Foreskin fibroblast (primary cell): ENCODE measurements at places on chromosomes 3 and 15.

DNA sequence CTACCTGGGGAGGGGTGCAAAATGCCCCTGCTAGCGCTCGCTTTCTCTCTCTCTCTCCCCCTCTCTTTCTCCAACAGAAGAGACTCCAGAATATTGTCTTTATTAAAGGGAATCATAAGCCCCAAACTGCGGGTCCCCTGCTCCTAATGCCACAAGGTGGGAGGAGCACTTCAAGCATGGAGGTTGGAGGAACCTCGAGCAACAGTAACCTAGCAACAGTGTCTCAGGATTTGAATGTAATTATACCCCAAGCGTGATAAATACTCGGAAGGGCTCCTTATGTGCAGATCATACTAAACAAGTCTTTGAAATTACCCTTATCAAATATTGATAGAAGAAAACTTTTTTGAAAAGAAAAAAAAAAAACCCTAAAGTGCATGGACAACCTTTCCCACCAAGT is 582.2 kb upstream of the PPP2R3A start:
- DNase-seq, result no peak

GRCh38 chr3:159200176-159200575 is 398.3 kb downstream of the MFSD1 start:
- peak; percentile 82 for DNase-seq

DNA sequence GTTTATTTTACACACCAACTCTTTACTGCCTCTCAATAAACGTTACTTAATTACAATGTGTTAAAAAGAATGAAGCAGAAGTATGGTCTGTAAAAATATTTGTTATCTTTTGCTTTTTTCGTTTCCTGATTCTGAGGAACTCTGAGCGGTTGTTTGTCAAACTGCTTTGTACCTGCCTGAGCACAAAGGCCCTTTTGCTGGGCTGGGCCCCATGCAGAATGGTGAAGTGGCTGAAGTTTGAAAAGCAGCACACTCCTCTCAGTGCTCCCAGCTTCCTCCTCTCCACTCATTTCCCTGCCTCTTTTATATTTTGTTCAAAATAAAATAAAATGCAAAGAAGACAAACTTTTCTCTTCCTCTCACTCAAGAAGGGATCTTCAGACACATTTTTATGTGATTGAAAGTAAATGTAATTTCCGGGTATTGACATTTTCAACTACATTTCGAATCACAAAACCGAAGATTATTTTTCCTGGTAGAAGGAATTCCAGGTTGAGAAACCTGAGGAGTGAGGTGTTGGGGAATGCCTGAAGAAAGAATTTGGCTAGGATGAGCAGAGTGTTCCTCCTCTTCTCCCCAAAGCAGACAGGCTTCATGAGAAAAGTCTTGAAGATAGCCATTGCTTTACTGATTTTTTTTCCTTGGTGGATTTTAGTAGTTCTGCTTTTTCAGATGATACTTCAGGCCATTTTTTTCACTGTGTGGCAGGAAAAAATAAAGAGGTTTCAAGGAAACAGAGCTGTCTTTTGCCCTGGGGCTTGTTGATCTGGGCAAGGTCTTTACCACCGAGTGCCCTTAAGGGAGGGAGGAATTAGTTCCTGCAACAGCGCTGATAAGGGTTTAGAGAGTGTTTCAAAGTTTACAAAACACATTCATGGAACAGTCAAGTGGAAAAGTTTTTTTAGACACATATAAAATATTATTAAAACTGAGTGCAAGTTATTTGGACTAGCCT is 229.8 kb downstream of the NFKBIZ start:
- no peak for DNase-seq

DNA sequence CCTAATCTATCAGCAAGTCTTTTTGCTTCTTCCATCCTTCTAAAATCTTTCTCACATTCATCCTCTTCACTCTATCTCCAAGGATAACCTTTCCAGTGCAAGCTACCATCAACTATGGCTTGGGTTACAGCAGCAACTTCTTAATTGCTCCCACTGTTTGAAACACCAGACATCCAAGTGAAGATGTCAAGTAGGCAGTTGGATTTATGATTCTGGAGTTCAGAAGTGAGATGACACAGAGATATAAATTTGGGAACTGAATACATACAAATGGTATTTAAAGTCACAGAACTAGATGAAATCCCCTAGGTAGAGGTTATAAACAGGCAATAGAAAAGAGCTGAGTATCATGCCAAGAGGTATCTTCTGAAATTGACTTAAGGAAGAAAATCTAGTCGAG is 3.7 kb downstream of the UBR1 start:
- DNase-seq, result no peak

GRCh38 chr3:129398803-129399144 is 29.7 kb downstream of the EFCAB12 start:
- no peak for DNase-seq

- peak; percentile 9 for DNase-seq
Measured at GRCh38 chr3:121970047-121970446, 52.0 kb downstream of the ILDR1 start.

DNA sequence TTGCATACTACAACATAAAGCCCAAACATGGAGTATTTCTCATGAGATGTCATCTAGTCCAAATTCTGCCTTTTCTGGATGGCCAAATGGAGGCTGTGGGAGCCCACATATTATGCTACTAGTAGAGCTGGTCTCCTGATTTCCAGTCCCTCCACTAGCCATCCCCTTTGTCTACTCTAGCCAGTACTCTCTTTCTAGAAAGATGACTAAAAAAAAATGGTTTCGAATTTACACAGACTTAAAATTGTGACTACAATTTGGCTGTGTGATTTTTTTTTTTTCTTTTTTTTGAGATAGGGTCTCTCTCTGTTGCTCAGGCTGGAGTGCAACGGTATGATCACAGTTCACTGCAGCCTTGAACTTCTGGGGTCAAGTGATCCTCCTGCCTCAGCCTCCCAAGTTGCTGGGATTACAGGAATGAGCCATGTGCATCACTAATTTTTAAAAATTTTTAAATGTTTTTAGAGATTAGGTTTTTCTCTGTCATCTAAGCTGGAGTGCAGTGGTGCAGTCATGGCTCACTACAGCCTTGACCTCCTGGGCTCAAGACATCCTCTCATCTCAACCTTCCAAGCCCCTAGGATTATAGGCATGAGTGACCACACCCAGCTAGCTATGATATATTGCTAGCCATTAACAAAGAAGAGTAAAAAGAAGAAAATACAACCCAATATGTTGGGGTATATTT is 273.9 kb downstream of the ADAMTSL3 start:
- DNase-seq, result no peak

DNA sequence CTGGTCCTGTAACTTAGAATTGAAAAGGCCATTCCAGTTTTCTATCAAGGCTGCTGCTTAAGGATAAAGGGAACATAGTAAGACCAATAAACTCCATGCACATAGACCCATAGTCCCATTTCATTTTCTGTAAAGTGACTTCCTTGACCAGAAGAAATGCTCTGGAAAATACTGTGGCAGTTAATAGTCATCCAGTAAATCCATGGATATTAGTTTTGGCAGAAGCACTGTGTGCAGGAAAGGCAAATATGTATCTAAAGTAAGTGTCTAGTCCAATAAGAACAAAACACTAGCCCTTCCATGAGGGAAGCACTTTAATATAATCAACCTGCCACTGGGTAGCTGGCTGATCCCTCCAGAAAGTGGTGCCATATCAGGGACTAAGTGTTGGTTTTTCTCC is 19.3 kb upstream of the MKRN3 start:
- no peak for DNase-seq

GRCh38 chr3:21790466-21790865 is 39.5 kb upstream of the ZNF385D start:
- DNase-seq, result no peak

DNA sequence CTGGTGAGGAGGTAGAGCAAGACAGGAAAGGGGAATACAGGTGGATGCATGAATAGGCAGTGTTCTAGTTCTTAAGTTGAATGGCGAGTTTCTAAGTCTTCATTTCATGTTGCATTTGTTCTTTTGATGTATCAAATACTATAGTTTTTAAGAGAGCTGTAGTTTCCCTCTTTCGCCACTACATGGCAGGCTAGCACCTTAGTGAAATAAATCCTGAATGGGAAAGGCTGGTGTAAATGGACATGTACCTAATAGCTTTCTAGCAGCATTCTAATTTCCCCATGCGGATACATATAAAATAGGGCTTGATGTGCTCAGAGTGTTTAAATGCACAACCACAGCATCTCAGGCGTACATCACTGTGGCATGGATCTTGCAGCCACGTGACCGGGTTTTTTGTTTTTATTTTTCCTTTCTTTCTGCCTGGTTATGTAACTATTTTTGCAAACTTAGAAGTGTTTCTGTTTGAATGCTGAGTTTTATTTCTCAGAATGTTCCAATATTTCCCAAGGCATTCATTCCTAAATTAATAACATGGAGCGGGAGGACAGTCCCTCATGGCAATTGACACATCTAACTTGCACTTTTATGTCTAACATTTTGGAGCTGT is 23.5 kb upstream of the CLN6 start:
- peak; percentile 62 for DNase-seq

DNA sequence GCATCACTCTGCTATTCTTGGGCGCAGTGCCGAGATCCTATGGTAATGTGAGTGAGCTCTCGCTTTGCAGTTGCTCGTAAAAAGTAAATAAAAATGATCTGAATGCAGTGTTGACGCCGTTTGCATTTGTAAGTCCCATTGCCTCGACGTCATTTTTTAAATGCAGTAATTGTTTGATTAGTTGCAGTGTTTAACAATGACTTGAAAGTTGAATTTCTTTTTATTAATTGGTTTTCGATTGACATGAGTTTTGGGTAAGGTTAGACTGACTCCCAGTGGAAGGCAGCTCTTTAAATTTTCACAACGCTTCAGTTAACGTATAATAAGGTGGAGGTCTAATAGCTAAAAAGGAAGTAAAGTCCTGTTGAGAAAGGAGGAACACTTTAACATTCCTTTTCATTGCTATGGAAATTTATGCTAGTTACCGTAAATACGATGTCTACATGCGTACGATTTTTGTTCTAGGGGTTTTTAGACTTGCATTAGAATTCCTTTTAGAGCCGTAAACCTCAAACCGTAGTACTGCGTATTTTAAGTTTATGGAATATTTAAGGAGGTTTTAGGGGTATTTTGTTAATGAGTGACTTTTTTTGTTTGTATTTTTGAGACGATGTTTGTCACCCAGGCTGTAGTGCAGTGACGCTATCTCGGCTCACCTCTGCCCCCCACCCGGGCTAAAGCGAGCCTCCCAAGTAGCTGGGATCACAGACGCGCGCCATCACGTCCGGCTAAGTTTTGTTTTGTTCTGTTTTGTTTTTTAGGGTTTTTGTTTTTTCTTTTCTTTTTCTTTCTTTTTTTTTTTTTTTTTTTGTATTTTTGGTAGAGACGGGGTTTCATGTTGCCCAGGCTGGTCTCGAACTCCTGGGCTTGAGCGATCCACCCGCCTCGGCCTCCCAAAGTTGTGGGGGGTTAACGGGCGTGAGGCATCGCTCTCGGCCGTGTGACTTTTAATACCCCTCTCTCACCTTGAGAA is 1.4 kb downstream of the MORF4L1 start:
- DNase-seq, result peak; percentile 9

DNA sequence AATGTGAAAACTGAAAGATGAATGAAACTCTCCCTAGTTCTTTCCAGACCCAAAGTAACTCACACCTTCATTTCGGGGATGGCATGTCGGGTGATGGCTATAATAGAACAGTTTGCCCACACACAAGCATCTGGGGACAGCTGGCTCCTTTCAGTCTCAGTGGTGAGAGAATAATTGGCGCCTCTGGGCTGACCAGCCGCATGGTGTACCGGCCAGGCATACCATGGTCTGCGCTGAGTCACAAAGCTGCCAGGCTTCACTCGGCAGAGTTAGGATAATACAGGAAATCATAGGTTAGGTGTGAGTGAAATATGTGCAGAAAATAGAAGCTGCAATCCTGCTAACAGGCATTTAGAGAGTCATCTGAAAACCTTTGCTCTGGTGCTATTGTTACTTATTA is 80.4 kb upstream of the IGF1R start:
- DNase-seq, result no peak

DNA sequence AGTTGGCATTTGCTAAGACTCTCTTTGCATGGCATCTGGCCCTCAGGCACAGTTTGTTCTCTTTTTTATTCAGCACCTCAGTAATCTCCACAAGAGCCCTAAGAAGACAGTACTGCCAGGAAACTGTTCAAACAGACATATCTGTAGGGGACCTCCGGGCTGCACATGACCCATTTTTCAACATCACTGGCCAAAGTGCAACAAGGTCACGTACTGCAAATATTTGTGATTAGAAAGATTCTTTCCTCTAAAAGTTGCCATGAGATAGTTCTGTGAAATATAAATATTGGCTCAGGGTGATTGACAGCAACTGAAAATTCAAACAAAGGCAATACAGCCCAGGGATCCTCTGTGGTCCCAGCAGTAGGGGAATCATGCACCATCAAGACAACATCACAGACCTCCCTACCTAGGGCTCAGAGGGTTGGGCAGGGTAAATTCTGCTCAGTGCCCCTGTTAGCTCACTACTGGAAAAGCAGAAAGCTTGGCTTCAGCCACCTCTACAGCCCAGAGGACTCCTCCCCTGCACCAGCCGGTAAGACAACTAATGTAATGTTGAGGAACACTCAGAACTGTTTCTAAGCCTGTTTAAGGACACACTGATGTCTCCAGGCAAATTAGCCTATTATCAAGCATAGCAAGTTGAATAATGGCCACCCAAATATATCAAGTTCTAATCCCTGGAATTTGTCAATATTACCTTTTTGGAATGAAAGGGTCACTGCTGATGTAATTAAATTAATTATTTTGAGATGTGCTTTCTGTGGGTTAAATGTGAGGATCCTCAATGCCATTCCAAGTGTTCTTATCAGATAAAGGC is 117.4 kb upstream of the LPP start:
- no peak for DNase-seq

- DNase-seq, result no peak
Measured at GRCh38 chr3:66255865-66256264, 35.1 kb downstream of the SLC25A26 start.

GRCh38 chr3:102302020-102302419 is 132.8 kb upstream of the ZPLD1 start:
- DNase-seq, result no peak

DNA sequence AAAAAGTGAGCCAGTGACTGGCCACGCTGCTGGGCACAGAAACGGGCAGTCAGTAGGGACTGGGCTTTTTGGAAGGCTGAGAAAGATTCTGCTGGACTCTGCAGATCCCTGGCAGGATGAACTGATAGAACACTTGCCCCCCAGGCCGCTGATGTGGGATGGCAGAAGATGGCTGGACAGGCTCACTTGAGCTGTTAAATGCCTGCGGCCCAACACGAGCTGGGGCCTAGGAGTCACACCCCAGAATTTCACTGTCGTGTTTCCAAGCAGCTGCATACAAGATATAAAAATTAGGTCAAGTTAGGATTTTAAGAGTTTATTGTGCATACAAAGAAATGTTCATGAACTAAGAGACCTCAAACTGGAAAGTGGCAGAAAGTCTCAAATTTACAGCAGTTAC is 26.9 kb downstream of the GLDN start:
- DNase-seq, result no peak
